Testis (tissue), 5 donors: ENCODE measurements at places on chromosomes 2 and 18. TPM values are rescaled to one million over a fixed set of nuclear protein-coding genes. Genes with fewer than 3 reads are reported as not detected.

MSH6 gene
- 107 TPM for total RNA-seq

C2orf78 gene
- total RNA-seq = 3.5 TPM

RGPD3 gene
- 5.7 TPM for total RNA-seq

NGEF gene
- total RNA-seq = 15.6 TPM

COL3A1 gene
- 39.7 TPM for total RNA-seq

GRCh38 chr2:80326214-80326613 is 21.7 kb upstream of the LRRTM1 start:
- H3K27ac ChIP-seq = no peak overlapping the region
- DNase-seq = no peak
- peaks cover 3% of the 10 kb centered on the region for H3K4me1 ChIP-seq
- no peak overlapping the region for H3K4me3 ChIP-seq
- no peaks in the 10 kb centered on the region for H3K36me3 ChIP-seq
- H3K27me3 ChIP-seq = no peaks in the 10 kb centered on the region

GRCh38 chr2:22035361-22035830 is 911.6 kb downstream of the TDRD15 start:
- H3K27me3 ChIP-seq = no peaks in the 10 kb centered on the region
- H3K36me3 ChIP-seq = no peaks in the 10 kb centered on the region
- H3K4me1 ChIP-seq = no peaks in the 10 kb centered on the region
- H3K4me3 ChIP-seq = no peak overlapping the region
- DNase-seq = peak; percentile 46
- H3K27ac ChIP-seq = no peak overlapping the region

- no peak overlapping the region for H3K4me3 ChIP-seq
- H3K27ac ChIP-seq = no peak overlapping the region
- no peak for DNase-seq
- H3K36me3 ChIP-seq = no peaks in the 10 kb centered on the region
- no peaks in the 10 kb centered on the region for H3K27me3 ChIP-seq
These were observed 1996.2 kb upstream of the PIK3C3 start for GRCh38 chr18:39958876-39959275.

DNA sequence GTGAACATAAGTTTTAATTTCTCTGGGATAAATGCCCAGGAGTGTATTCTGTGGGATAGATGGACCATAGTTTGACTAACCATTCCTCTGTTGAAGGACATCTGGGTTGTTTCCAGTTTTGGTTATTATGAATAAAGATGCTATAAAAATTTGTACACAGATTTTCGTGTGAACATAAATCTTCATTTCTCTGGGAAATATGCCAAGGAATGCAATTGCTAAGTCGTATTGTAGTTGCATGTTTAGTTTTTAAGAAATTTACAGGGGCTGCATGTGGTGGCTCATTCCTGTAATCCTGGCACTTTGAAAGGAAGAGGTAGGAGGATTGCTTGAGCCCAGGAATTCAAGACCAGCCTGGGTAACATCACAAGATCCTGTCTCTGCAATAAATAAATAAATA is 6.9 kb upstream of the SLC11A1 start:
- H3K36me3 ChIP-seq = no peaks in the 10 kb centered on the region
- DNase-seq = no peak
- no peaks in the 10 kb centered on the region for H3K27me3 ChIP-seq
- no peaks in the 10 kb centered on the region for H3K4me1 ChIP-seq
- no peak overlapping the region for H3K27ac ChIP-seq

GRCh38 chr2:57711991-57712390 is 334.6 kb upstream of the VRK2 start:
- H3K27ac ChIP-seq = no peak overlapping the region
- no peak for DNase-seq
- no peak overlapping the region for H3K4me3 ChIP-seq
- H3K36me3 ChIP-seq = no peaks in the 10 kb centered on the region
- no peaks in the 10 kb centered on the region for H3K27me3 ChIP-seq

- no peaks in the 10 kb centered on the region for H3K4me1 ChIP-seq
- H3K36me3 ChIP-seq = no peaks in the 10 kb centered on the region
- no peak overlapping the region for H3K4me3 ChIP-seq
These were observed 1287.8 kb upstream of the TMEFF2 start for GRCh38 chr2:193482557-193482956.

DNA sequence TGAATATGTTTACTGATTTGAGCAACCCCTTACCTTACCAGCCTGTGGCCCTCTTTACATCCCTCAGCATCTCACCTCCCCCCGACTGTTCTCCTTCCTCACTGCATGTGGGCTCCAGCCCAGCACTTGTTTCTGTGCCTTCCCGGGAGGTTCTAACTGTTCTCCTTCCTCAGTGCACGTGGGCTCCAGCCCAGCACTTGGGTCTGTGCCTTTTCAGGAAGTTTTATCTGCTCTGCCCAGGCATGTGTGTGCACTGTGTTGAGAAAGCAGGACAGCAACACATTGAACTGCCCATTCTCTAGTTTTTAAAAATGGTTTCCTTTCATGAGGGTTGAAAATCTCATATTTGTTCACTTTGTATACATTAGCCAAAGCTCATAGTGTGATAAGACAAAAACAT is 158.4 kb downstream of the ATP9B start:
- H3K36me3 ChIP-seq = no peaks in the 10 kb centered on the region
- H3K4me3 ChIP-seq = no peak overlapping the region
- H3K27me3 ChIP-seq = no peaks in the 10 kb centered on the region
- no peaks in the 10 kb centered on the region for H3K4me1 ChIP-seq
- H3K27ac ChIP-seq = no peak overlapping the region

- no peaks in the 10 kb centered on the region for H3K27me3 ChIP-seq
- DNase-seq = no peak
- H3K4me3 ChIP-seq = no peak overlapping the region
- no peaks in the 10 kb centered on the region for H3K36me3 ChIP-seq
- H3K4me1 ChIP-seq = no peaks in the 10 kb centered on the region
These were observed 653.0 kb upstream of the SLC39A10 start for GRCh38 chr2:195003881-195004471.

GRCh38 chr2:149167001-149167780 is 128.7 kb downstream of the LYPD6B start:
- no peaks in the 10 kb centered on the region for H3K36me3 ChIP-seq
- no peak overlapping the region for H3K27ac ChIP-seq
- no peaks in the 10 kb centered on the region for H3K27me3 ChIP-seq
- no peak overlapping the region for H3K4me3 ChIP-seq
- no peaks in the 10 kb centered on the region for H3K4me1 ChIP-seq

DNA sequence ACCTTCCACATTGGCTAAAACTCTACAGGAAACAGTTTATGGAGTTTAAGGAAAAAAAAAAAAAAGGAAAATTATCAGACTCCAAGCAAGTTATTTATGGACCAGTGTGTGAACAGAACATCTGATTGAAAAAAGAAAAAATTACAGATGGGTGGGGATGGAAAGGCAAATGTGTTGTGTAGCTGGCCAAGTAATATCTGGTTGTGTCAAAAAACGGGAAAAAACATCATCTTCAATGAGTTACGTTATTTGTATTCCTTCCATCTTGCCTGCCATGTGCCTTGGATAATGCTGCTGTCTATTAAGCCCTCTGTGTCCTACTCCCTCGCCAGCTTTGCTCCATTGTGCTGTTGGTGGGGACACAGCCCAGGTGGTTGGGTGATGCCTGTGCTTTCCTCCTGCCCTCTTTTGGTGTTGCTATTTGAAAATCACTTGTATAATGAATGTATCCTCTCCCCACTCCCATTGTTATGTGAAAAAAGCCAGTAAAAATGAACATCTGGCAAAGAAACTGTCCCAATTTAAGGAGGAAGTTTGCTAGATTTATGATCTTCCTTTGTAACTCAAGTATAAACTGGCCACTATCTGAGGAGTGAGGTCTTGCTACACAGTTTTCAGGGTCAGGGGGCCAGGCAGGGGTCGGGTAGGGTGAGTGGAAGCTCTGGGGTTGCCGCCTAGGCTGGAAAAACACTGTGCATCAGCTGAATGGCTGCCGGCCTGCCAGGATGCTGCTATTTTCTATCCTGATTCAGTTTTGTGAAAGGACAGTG is 155.9 kb downstream of the FMNL2 start:
- H3K27ac ChIP-seq = peak overlapping the region; percentile 48
- H3K4me1 ChIP-seq = peaks cover 18% of the 10 kb centered on the region
- DNase-seq = peak; percentile 61
- H3K4me3 ChIP-seq = no peak overlapping the region
- H3K36me3 ChIP-seq = no peaks in the 10 kb centered on the region

DNA sequence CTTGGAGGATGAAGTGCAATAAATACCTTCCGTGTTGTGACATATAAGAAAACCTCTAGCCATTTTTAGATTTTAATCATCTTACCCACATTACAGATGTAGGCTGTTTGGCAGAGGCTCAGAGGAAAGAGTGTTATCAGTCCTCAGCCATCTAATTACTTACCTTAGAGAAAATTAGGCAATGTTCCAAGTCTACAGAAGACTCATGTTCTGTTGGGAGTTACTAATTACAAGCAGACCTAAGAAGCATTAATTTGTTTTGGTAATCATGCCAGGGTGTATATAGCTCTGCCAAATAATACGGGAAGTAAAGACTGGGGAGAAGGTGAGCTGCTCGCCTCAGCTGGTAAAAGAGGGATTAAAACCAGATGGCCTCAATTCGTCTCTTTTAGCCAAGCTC is 125.8 kb upstream of the PGAP1 start:
- no peaks in the 10 kb centered on the region for H3K27me3 ChIP-seq
- H3K36me3 ChIP-seq = no peaks in the 10 kb centered on the region
- no peak for DNase-seq
- no peak overlapping the region for H3K4me3 ChIP-seq

DNA sequence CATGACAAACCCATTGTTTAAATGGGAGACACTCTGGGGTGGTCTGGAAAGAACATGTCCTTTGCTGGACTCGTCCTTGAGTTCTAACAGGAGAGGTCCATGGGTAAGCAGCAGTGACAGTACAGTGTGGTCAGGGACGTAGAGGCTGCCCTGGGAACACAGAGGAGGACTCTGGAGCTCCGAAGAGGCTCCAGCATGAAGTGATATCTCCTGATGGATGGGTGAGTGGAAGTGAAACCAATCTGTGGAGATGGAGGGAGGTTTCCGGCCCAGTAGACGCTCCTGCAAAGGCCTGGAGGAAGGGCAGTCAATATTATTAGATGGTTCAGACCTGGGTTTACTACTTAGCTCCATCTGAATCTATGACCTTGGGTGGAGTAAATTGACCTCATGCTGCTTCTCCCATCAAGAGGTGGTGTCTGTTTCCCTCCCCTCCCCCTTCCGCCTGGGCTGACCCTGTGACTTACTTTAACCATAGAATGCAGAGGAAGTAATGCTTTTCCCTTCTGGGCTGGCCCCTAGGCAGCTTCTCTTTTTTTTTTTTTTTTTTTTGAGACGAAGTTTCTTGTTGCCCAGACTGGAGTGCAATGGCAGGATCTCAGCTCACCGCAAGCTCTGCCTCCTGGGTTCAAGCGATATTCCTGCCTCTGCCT is 2.3 kb upstream of the TFCP2L1 start:
- H3K27ac ChIP-seq = no peak overlapping the region
- H3K36me3 ChIP-seq = no peaks in the 10 kb centered on the region
- no peak overlapping the region for H3K4me3 ChIP-seq
- peaks cover 3% of the 10 kb centered on the region for H3K4me1 ChIP-seq
- no peak for DNase-seq
- no peaks in the 10 kb centered on the region for H3K27me3 ChIP-seq

DNA sequence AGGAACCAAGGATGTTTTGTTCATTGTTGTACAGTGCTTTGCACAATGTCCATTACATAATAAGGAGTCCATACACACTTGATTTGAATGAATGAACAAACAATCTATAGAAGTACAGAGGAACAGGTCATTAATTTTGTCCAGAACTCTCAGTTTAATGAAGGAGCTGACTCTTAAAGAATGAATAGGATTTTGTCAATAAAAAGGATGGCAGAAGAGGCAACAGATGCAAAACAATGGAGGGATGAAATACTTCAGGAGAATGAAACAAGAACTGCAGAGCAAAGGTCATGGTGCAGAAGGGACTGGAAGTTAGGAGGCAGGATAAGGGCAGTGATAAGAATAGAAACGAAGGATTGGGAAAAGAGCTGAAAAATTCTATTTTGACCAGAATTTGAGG is 28.7 kb upstream of the COL5A2 start:
- no peak overlapping the region for H3K4me3 ChIP-seq
- no peak overlapping the region for H3K27ac ChIP-seq
- no peaks in the 10 kb centered on the region for H3K36me3 ChIP-seq
- no peak for DNase-seq

DNA sequence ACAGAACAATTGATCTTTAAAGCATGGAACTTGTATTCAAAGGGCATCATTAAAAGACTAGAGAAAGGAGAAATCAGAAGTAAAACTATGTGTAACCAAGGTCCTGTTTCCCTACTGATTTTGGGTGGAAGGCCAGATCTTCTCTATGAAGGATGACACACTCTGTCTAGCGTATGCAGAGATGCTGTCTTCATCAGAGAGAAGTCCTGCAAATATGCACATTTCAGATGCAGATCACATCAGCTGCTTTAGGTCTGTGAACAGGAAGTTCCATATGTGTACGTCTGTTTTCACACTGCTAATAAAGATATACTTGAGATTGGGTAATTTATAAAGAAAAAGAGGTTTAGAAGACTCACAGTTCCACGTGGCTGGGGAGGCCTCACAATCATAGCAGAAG is 857.3 kb downstream of the CNTNAP5 start:
- no peak for DNase-seq
- no peaks in the 10 kb centered on the region for H3K27me3 ChIP-seq
- H3K4me1 ChIP-seq = no peaks in the 10 kb centered on the region
- no peak overlapping the region for H3K4me3 ChIP-seq
- no peak overlapping the region for H3K27ac ChIP-seq
- no peaks in the 10 kb centered on the region for H3K36me3 ChIP-seq

DNA sequence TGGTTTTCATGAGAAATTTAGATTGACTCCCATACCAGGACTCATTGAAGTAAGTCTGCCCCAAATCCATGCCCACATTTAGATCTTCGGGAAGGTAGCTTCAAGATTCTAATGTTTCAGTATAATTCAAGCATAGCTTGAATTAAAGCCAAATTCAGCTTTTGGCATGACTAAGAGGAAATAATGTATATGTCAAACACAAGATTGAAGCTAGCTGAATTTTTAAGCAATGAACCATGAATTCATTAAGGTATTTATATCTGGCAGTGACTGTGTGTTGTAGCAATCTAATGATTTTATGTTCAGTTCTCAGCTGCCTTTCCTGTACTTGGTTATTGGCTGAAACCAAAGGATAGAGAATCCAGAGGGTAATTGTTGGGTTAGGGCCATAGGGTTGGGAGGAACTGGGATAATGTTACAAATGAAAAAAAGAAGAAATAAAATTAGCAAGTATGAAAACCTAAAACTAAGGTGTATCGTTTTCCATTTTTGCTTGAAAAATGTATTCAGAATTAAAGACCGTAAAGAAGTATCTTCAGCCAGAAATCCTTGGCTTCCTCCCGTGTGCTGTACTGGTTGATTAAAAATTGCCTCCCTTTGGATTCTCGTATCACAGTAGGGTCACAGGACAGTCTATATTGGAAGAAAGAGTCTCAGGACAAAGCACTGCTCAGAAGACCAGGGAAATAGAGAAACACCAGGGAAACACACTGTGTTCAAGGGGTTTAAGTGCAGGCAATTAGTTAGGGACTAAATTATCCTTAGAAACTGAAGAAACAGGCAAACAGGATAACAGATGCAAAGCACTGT is 119.0 kb upstream of the FN1 start:
- no peaks in the 10 kb centered on the region for H3K4me1 ChIP-seq
- no peaks in the 10 kb centered on the region for H3K27me3 ChIP-seq
- H3K27ac ChIP-seq = no peak overlapping the region
- H3K36me3 ChIP-seq = no peaks in the 10 kb centered on the region
- no peak overlapping the region for H3K4me3 ChIP-seq
